Activated T-helper 1 cell treated with anti-CD3 and anti-CD28 coated beads, Interleukin-2, amount 50 U/mL, for 16 hours (primary cell): ENCODE measurements at places on chromosomes 6 and 20.

- DNase-seq = no peak
Observed at GRCh38 chr20:41854765-41855164, 236.6 kb upstream of the CHD6 start.

- no peak for DNase-seq
Observed at GRCh38 chr6:13120483-13121482, 207.6 kb downstream of the TBC1D7 start.

- no peak for DNase-seq
Observed at GRCh38 chr6:27668442-27669294, 195.8 kb upstream of the ZNF184 start.

DNA sequence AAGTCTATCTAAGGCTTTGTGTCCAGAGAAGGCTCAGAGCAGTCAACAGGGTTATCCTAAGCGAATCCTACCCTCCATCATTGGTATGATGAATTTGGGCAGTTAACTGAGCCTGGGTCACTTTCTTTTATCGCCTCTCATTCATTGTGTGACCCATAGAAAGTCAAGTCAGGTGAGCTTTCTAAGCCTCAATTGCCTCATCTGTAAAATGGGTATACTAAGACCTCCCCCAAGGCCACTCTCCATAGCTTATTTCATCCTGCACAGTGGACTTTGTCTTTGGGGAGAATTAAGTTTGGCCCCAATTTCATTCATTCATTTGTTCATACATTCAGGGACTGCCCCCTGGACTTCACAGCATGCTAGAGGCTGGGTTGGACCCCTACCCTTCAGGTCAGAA, 110.5 kb downstream of the DHX35 start:
- DNase-seq = no peak

- no peak for DNase-seq
Observed at GRCh38 chr6:169933839-169934698, 182.6 kb downstream of the ERMARD start.

DNA sequence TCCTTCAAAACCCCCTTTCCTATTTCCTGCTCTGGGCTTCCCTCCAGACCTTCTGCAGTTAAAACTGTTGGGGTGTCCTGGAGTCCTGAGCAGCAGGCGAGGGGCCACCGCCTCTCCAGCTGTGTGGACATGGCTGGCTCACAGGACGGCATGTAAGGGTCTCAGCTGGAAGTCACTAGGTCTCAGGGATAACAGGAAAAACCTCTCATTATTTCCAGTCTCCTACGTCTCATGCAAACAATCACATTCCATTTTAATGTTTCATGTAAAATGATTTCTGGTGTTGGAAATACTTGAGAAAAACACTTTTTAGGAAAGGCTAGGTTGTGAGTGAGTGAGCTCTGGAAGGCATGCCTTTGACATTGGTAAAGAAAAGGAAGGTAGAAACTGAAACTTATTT, 158.7 kb downstream of the SCML4 start:
- DNase-seq = no peak

DNA sequence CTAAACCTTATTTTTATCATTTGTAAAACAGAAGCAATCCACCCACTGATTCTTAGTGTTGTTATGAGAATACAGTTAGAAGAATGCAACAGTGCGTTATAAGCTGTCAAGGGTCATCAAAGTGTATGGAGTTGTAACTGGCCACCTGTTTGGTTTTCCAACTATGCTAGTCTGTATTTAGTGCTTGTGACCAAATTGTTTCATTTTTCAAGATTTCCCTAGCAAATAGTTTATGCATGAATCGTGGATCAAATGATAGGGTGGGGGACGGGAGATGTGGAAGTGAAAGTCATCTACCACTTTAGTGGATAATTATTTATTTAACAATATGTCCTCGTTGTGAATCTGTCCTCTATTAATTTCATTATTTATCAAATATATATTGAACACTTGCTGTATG, 175.4 kb upstream of the HDDC2 start:
- DNase-seq = no peak

DNA sequence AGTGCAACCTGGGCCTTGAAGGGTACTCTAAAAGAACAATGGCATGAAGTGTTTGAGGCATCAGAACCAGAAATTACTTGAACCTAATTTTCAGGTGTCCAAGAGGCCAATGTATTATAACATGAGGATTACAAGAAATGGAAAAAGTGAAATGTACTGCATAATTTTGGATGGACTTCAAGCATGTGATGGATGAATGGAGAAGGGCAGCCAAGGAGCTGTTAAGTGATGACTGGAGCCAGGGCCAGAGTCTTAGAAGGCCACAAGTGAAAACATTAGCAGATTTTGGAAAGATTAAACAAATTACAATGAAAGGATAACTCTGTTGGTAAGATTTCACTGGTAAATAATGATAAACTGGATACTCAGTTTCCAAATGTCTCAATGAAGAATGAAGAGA, 738.2 kb downstream of the CD109 start:
- no peak for DNase-seq

DNA sequence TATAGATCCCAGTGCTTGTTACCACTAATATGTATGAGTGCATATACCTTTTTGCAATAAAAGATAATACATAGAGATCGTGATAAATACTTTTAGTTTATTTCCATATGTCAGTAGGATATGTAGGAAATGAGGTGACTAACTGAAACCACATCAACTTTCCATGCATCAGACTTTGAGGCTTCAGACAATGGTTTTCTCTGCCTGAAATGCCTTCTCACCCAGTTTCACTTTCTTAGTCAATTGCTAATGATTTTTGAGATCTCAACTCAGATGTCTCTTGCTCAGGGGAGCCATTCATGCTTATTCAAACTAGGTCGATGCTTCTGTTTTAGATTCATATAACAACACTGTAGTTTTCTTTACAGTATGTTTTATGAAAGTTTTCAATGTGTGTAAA, 626.6 kb upstream of the ADGRB3 start:
- no peak for DNase-seq

- no peak for DNase-seq
Observed at GRCh38 chr6:158387036-158387435, 74.8 kb downstream of the TULP4 start.

- DNase-seq = no peak
Observed at GRCh38 chr6:166687879-166688205, 60.8 kb upstream of the RPS6KA2 start.

DNA sequence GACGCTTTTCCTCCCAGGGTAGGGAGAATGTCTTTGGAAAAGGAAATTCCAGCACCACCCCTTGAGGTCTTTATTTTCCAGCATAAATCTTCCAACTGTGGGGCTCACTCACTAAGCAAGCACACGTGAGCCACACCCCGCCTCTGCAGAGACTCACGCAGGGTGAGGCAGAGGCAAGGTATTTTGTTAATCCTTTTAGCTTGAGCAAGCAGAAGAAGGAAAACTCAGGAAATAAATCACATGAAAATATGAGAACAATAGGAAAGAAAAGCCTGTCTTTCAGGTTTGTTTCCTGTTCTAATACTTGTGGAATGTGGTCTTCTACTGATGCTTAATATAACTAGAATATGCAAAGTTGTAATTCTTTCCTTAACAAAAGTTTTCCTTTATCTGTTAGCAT, 4.1 kb upstream of the PHACTR2 start:
- no peak for DNase-seq

DNA sequence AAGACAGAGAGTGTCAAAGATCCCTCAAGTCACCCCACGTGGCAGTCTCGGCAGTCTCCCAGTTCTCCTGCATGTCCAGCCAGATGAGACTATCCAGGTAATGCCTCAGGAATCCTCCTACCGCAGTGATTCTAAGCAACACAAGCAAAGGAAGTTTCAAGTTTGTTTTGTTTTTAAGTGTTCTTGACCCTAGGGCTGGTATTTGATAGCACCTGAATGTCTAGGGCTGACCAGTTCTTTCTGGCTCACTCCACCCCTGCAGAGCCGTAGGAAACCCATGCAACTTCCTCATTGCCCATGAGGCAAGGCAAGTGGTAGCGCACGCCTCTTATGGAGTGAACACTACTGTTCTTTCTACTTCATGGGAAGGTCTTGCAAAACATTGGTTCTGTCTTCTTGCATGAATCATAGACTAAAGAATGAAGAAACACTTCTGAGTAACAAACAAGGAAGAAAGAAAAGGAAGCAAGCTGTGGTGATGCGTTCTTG, 24.8 kb upstream of the FOXQ1 start:
- DNase-seq = no peak

DNA sequence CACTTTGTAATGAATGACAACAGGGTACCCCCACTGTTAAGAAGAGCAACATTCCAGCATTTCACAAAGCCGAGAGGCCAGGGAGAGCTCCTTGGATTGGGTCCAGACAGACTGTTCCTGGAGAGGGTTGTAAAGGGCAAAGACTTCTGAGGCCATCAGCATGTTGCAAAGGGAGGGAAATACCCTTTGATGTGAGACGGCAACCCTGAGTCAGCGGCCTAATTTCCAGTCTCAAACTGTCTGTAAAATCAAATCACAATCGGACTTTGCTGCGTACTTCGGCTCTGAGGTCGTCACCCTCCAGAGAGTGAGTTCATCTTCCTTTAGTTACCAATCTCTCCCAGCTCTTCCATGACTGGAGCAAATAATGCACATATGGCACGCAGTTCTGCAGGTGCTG, 101.0 kb upstream of the DTNBP1 start:
- no peak for DNase-seq

- no peak for DNase-seq
Observed at GRCh38 chr20:33999025-33999649, 5.4 kb downstream of the RALY start.

GRCh38 chr6:99121748-99122147, 174.0 kb upstream of the FBXL4 start:
- DNase-seq = no peak

- DNase-seq = no peak
Observed at GRCh38 chr20:20014659-20015058, 2.5 kb upstream of the NAA20 start.

DNA sequence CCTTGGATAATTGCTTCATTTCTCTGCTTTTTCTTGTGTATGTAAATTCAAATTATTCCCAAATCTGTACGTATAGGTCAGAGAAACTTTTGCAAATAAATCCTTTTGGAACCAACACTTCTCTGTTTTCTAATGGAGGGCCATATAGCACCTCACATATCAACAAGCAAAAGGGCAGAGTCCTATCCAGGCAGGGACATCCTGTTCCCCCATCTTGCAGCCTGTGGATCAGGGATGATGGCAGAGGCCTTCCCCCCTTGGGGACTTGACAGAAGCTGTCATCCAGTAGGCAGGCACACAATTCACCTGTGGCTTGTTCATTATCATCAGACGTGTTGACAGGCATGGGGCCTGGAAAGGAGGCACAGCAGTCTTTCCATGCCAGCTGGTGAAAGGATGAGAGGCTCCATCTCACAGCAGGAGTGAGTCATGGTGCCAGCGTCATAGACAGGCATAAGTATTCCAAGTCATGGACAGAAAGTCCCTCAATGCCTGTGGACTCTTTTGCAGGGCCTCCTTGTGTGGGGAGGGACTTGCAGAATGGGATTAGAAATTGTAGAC, 31.8 kb upstream of the PLEKHG1 start:
- DNase-seq = no peak

DNA sequence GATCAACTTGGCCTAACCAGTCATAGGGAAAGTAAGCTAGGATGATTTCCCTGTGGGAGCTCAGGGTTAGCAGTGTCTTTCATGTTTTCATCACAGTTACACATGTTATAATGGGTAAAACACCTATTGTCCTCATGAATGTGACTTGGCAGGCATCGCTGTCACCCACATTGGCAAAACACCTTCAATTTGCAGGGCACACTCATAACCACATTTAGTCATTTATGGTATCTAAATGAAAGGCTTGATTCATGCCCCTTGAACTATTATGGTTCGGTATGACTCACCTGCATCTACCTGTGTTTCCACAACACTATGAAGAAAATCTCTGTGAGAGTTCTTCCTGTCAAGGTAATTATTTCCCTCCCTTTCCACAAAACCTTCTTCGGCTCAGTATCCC, 49.2 kb downstream of the FRK start:
- DNase-seq = peak; percentile 5

DNA sequence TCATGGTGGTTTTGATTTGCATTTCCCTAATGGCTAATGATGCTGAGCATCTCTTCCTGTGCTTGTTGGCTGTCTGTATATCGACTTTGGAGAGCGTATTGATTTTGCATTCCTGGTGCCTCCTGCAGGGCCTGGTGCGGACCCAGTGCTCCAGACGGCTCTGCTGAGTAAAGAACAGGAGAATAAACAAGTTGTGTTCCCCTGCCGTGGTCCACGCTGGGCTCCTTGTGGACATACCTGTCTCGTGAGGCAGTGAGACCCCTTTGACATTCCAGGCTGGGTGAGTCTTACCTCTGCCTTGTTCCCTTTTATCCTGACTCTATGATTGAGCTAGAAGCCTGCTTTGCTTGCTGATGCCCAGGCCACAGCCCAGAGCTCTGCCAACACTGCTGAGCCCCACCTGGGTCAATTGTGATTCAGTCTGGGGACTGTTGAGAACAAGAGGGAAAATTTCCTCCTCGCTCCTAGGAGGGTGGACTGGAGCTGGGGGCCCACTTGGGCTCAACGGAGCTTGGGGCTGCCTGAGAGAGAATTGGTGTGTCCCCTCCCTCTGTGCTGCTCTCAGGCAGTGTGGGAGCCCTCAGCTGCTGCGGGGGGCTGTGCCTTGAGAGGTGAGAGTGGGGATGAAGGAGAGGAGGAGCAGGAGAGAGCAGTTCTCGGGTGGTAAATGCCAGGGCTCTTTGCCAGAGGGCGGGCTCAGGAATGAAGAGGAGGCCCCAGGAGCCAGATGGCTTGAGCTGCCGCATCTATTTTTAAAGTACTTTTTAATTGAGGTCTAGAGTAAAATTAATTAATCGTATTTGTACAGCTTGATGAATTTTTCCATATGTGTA, 43.7 kb upstream of the PMEPA1 start:
- no peak for DNase-seq

GRCh38 chr20:60170116-60170515, 211.9 kb downstream of the CDH26 start:
- DNase-seq = no peak

DNA sequence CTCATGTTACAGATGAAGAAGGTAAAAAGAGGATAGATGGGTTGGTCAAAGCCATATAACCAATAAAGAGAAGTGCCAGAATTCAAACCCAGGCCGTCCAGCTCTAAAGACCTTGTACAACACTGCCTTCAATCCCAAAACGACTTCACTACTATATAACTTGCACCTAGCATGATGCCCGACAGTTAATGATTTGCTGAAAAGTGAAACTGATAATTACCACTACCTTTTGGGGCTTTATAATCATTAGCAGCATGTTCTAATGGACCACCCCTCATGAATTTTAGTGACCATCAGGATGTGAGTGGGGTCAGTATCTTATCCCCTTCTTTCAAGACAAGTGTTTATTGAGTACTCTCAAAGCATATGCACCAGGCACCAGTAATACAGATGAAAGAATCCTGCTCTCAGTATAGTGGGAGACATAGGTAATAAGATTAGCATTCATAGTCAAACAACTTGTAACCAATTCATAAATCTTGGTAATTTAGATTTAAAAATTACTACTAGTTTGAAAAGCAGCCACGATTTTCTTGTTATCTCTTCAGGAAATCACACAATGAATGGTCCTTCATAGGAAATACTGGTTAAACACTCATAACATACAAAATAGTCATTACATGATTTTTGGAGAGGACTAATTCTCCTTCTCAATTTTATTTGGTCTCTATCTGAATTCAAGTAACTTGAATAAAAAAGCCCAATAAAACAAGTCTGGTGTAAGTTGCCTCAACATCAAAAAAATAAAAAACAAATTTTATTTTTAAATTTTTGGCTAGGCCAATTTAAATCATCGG, 98.0 kb downstream of the EPB41L2 start:
- no peak for DNase-seq

GRCh38 chr6:16630026-16630643, 131.1 kb downstream of the ATXN1 start:
- DNase-seq = no peak
